COR-L47 (cell line): ENCODE measurements at places on chromosomes 11 and 22.
A peak's percentile ranks its signal among the peaks of the same experiment; 100 is the strongest.

- no peak for DNase-seq
Observed at GRCh38 chr22:40310081-40310767, 36.1 kb upstream of the ADSL start.

DNA sequence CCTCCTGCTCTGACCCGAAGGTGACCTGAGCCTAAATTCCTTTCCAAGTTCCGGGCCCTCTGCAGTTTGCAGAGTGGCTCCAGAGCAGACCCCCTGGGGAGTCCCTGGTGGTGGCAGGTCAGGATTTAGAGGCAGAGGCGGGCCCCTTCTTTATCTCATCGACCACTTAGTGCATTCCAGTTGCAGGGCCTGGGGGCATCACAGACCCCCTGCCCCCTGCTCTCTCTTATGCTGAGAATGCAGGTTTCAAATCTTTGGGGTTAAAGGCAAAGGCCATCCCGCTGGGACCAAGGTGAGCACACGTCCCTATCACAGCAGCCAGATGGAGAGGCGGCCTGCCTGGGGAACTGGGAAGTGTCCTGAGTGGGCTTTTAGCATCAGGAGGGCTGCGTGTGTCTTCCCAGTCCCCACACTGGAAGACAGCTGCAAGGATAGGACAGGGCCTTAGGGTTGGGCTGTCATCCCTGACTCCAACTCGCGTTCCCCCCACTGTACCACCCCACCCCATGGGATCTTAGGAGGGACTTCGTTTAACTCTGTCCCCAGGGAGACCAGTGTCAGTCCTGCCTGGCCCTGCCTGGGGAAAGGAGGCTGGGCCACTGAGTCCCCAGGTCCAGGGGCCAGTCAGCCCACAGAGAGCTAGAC, 11.3 kb downstream of the DERL3 start:
- no peak for DNase-seq

- DNase-seq: no peak
Observed at GRCh38 chr11:35850191-35850590, 93.7 kb upstream of the LDLRAD3 start.

- DNase-seq: no peak
Observed at GRCh38 chr11:5791165-5791564, at the start of gene OR52N1. OR52N1 (minus strand) TSS chr11:5791265; CDS start chr11:5788816, 2,449 bp downstream.

- peak; percentile 85 for DNase-seq
Observed at GRCh38 chr11:86244063-86244521, 461 bp upstream of the EED start.
